ENCODE measurements at places on chromosomes 1 and 21.

- DNase-seq = peak; percentile 43
Measured at GRCh38 chr1:209692745-209693504, 11.7 kb upstream of the HSD11B1 start.

- DNase-seq = no peak
Measured at GRCh38 chr1:112579801-112580510, 39.0 kb downstream of the ST7L start.

GRCh38 chr1:191892716-191893115 is 265.5 kb upstream of the RGS18 start:
- no peak for DNase-seq

- DNase-seq = no peak
Measured at GRCh38 chr1:219041141-219041540, 132.5 kb upstream of the LYPLAL1 start.

DNA sequence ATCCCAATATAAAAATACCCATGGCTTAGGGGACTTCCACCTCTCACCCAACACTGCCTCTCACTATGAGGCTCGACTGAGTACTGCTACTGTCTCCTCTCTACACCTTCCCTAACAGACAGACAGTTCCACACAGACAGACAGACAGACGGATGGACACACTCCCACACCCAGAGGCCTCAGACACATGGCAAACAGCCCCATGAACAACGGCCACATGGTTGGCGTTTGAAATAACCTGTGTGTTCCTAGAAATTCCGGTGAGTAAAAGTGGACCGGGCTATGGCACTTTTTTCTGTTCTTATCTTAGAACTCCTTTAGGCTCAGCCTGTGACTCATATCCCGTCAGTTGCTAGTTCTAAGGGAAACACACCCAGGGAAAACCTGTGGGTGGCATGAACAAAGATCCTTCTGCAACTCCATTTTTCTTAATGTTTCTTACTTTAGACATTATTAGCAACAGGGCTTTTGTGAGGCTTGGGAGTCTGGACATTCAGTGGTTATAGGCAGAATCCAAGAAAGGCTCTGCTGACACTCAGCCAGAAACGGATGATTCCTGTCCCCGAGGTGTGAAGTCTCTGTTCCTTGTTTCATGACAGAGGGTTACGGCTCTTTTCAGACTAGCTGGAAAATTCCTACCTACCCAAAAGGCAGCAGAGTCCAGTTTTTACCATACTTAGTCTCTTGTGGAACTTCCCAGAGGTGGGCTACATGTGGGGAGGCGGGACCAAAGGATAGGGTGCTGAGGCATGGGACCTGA is 90.5 kb upstream of the TLR5 start:
- DNase-seq = no peak

DNA sequence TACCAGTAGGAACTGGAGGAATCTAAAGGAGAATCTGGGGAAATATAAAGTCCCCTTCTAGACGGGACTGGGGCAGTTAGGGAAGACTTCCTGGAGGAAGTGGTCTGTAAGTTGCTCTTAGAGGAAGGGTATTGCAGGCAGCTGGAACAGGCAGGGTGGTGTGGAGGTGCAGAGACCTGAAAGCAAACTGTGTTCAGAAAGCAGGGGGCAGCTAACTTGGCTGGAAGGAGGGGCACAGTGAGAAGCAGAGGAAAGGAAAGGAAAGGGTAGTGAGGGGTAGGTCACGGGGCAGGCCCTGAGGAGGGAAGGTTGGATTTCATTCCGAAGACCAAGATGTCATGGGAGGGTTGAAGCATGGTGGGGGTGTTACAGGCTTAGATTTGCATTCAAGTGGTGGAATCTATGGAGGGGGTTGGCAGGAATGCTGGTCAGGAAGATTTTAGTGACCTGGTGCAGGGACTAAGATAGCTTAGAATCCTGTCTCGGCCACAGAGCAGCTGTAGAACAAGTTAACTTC is 240.7 kb downstream of the FOXD2 start:
- no peak for DNase-seq

- DNase-seq = no peak
Measured at GRCh38 chr1:155166471-155167165, 6.5 kb downstream of the KRTCAP2 start.

DNA sequence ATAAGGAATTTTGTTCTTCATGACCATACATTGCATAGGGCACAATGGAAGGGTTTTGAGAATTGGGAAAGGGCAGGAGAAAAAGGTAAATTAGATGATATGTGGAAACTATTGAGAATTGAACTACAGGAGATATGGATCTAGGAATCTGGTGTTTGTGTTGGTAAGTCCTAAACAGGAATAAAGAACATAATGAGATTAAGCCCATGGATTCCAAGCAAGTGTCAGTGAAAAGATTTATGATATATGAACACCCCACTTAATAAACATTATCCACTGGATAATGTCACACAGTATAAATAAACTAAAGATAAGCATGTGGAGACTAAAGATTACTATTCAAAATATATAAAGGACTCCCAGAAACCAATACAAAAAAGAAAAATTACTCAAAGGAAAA is 98.2 kb downstream of the TNFSF18 start:
- DNase-seq = no peak

- no peak for DNase-seq
Measured at GRCh38 chr1:87330885-87331364, 2.2 kb downstream of the LMO4 start.

DNA sequence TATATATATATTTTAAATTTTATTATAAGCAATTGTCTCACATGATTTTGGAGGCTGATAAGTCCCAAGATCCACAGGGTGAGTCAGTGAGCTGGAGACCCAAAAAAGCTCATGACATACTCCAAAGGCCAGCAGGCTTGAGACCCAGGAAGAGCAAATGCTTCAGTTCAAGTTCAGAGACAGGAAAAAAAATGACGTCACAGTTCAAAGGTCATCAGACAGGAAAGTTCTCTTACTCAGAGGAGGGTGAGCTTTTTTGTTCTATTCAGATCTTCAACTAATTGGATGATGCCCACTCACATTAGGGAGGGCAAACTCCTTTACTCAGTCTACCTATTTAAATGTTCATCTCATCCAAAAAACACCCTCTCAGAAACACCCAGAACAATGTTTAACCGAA is 18.2 kb downstream of the RXRG start:
- no peak for DNase-seq

GRCh38 chr1:119147661-119148090 is 7.2 kb upstream of the WARS2 start:
- DNase-seq = no peak

- DNase-seq = no peak
Measured at GRCh38 chr1:29392486-29393450, 156.4 kb downstream of the PTPRU start.

DNA sequence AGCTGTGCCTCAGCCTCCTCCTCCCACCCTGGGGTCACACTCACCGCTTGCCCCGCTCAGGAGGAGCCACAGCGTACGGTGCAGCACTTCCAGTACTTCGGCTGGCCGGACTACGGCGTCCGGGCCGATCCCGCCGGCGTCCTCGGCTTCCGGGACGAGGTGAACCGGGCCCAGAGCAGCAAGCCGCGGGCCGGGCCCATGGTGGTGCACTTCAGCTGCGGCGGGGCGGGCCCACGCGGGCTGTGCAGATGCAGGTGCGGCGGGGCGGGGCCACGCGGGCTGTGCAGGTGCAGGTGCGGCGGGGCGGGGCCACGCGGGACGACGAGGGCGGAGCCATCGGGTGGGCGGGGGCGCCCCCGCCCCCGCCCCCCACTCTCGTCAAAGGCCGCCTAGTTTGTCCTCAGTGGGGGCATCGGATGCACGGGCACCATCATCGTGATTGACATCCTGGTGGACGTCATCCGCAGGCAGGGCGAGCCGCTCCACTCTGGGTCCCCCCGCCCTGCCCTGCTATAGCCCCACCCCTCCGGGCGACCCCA is 5.5 kb downstream of the RNF223 start:
- DNase-seq = peak; percentile 67

DNA sequence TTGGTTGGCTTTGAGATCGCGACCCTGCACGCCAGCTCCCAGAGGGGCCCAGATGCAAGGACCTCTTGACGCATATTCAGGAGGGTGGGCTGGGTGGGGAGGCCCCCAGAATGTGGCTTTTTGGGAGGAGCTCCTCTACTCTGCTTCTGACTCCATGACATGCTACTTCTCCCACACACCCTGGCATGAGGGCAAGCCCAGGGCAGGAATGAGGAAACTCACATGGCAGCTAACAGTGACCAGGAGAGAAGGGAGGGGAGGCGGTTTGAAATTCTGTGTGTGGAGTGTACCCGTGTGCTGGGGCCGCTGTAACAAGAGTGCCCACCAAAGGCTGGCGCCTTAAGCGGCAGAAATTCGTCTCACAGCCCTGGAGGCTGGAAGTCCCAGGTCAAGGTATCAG is 61.3 kb upstream of the GPR153 start:
- no peak for DNase-seq

GRCh38 chr1:37948841-37949240 is 2.0 kb upstream of the INPP5B start:
- no peak for DNase-seq
